ENCODE measurements at places on chromosomes 16 and 17.

- no peak for DNase-seq
Observed at GRCh38 chr17:79974566-79975497, 60.8 kb downstream of the TBC1D16 start.

GRCh38 chr17:78340183-78340955 lies 19.5 kb downstream of the SOCS3 start:
- no peak for DNase-seq

DNA sequence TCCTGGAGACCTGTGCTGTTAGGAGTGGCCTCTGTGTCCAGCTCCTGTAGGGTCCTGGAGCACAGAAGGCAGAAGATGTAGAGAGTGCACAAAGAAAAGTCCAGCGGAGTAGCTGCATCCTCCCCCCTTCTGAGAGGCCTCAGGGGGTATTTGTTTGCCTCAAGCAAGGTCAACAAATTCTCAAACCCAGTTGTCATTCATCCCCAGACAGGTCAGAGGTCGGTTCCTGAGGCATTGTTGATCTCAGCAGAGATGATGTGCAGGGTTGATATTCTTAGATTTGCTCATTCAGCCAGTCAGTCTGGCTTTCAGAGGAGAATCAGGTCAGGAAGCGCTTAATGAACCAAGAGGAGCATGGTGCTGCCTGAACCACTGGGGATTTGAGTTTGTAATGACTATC lies 8.3 kb upstream of the RBFOX1 start:
- DNase-seq: no peak

GRCh38 chr16:85523602-85524364 lies 89.3 kb upstream of the GSE1 start:
- no peak for DNase-seq

DNA sequence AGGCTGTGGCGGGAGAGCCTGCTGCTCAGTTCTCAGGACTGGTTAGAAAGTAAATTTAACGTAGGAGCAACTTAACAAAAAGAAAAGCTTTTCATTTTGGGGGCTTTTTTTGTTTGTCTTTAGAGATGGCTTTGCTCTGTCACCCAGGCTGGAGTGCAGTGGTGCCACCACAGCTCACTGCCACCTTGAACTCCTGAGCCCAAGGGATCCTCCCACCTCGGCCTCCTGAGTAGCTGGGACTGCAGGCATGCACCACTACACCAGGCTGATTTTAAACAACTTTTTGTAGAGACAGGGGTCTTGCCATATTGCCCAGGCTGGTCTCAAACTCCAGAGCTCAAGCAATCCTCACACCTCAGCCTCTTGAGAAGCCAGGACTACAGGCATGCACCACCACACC lies 205.0 kb downstream of the RPTOR start:
- no peak for DNase-seq

DNA sequence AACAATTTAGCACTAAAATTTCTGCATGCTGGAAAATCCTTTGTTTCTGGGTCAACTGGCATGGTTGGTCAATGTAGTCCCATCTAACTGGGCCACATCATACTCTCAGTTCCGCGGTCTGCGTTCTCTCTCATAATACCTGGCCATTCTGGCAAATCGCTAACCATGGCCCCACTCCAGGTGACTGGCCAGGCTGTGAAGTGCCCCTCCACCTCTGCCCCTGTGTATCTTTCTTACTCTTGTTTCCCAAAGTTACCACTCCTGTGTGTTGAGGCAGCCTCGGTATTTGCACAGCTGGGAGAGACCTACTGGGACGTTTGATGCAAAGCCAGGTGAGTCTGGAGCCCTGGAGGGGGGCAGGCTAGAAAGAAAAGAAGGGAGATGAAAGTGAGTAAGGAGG lies 2.0 kb upstream of the TMEM238L start:
- no peak for DNase-seq

DNA sequence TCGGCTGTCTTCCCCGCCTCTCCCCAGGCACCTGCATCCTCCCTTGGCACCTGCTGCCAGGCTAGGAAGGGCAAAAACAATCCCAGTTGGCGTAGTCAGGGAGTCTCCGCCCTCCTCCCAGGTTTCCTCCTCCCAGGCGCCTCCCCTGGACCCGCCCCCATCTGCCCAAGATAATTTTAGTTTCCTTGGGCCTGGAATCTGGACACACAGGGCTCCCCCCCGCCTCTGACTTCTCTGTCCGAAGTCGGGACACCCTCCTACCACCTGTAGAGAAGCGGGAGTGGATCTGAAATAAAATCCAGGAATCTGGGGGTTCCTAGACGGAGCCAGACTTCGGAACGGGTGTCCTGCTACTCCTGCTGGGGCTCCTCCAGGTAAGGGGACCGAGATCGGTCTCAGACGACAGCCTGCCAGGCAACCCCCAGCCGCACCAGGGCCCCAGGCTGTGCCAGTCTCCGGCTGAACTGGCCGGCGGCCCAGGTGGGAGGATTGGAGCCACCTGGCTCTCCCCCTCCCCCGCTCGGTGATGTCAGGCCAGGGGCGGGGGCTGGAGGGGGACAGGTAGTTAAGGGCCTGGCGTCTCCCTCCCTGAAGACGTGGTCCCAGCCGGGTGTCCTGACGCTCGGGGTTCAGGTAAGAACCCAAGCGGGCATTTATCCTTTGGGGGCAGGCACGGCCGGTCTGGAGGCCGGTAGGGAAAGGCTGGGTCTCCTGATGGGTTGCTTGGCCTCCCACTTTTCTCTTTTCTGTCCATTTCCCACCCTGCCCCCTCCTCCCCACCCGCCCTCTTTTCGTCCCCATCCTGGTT lies at the start of gene GRB7:
Gene GRB7 (plus strand): TSS at position 179 of the 808 bp plus-strand sequence. CDS start 4,364 bp downstream, outside the sequence.
- DNase-seq: no peak

GRCh38 chr17:64378890-64379354 lies 11.7 kb downstream of the PECAM1 start:
- no peak for DNase-seq

GRCh38 chr17:47189732-47190237 lies 690 bp upstream of the CDC27 start:
- DNase-seq: no peak

DNA sequence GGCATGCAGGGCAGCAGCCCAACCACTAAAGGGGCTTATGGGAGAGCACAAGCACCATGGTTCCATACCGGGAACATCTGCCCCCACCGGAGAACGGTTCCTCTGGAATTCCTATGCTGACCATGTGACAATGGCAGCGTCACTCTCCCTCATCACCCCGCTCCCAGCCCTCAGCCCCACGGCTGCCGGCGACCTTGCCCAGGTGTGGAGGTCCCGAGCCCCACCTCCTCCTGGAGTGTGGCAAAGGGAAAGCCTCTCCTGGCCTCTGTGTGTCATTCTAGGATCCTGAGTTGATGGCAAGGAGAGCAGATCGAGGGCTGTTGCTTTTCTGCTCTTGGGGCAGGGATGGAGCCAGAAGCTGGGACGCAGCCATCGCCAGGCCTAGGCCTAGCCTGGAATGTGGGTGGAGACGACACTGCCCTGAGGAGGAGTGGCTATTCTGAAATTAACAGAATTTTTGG lies 17.8 kb upstream of the RNPS1 start:
- no peak for DNase-seq

DNA sequence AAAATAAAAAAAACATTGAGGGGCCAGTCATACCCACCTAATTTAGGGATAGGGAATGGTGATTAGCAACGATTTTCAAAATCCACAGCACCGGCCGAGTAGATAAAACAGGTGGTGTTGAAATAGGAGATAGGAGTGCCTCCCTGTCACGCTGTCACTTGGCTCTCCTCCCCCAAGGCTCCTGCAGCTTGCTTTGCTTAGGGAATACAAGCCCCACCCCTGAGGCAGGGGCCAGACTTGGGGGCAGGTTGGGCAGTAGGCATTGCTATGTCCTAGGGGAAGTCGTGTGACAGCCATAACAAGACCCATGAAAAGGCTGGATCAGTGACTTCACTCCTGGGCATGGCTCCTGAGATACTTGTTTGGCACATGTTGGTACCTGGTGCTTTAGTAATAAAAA lies 25.8 kb downstream of the POLR2A start:
- no peak for DNase-seq

DNA sequence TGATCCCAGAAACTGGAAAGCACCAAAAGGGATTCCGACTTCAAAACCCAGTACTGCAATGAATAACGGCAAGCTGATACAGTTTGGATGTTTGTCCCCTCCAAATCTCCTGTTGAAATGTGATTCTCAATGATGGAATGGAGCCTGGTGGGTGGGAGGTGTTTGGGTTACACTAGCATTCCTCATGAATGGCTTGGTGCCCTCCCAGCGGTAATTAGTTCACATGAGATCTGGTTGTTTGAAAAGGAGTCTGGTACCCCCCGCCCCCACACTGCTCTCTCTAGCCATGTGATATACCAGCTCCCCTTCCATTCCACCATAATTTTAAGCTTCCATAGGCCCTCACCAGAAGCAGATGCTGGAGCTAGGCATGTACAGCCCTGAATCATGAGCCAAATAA lies 40.1 kb downstream of the RANBP10 start:
- no peak for DNase-seq

DNA sequence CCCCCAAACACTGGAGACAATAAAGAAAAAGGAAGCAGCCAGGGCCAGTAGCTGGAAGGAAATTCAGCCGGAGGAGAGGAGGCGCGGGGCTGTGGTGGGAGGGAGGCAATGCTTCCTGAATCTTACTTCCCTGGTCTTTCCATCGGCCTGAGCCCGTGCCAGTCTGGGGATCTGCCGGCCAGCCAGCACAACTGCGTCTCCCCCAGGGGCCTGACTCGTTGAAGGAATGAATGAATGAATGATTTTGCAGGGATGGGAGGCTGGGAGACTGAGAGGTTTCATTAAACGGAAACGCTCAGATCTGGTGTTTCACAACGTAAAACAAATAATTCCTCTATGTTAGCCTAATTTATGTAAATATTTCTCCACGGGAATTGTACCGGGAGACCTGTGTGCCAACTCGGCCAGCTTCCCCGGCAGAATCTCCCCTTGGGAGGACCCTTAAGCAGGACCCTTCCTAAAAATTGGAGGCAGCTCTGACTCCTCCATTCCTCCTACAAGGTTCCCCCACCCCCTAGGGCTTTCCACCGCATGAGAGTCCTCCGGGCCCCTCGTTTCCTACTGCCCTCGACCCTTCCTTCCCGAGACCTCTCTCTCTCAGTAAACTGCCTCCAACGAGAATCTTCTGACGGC lies 1.3 kb upstream of the BAIAP2 start:
- no peak for DNase-seq

Data from activated T-helper 1 cell treated with anti-CD3 and anti-CD28 coated beads, Interleukin-2, amount 50 U/mL, for 16 hours (primary cell).